NCI-H1694 (cell line): ENCODE measurements at places on chromosomes 3 and 15.

DNA sequence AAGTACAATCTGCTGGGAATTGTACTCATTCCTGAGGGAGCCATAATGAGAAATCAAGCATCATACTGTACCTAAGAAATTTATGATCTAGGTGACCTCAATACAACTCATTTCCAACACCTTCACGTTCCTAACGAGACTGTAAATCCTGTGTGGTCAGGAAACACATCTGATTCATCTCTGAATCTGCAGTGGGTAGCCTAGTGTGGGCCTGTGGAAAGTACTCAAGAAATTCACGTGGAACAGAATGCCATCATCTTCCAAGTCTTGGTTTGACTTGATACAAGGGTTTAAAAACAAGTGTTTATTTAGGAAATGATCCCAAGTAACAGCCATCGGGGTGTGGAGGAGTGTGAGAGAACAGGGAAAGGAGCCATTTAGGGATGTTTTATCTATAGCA is 568.9 kb downstream of the EDEM1 start:
- DNase-seq = no peak

DNA sequence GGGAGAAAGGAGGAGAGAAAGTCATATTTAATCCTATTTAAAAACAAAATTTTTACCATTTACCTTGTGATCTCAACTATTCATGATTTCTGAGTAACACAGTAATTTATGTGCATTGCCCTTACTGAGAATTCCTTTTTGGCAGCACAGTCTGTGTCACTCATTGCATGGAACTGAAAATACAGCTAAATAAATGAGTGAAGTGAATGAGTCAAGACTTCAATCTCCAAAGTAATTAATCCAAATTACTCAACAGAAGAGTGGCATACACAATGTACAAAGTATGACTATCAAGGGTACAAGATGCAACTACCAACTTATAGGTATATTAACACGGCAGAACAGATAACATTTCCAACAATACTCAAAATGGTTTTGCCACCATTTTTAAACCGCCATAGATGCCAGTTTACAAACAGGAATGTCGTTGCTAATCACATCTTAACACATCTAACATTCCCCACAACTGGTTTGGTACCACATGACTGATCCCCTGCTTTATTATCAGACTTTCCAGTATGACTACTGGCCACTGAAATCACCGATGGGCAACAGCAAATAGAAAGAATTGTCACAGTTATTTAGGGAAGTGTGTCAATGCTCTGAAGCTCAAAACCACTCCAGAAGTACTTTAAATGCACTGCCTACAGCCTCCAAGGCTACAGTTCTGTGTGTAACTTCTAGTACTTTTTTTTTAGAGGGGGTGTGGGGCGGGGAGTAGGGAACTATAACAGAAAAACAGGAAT is 410.4 kb downstream of the SHQ1 start:
- DNase-seq = no peak

- DNase-seq = no peak
These were observed 197.1 kb downstream of the UACA start for GRCh38 chr15:70566047-70566835.

DNA sequence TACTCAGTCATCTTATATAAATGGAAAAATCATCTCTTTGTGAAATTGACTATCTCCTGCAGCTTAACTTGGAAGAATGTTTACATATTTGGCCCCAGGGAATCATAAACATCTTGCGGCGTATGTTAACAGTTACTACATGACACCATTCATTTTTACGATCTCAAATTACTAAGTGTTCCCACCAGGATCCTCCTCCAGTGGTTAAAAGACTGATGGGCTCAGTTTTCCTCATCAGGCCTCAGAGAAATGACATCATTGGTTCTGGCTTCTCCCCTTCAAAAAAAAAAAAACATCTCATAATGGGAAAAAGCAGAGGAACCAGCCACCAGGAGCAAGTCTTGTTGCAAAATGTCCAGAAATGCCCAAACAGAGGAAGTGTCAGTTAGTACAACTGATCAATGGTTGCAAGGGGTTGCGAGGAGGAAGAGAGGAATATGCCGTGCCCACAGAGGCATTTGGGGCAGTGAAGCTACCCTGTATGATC is 70.5 kb upstream of the LIPC start:
- no peak for DNase-seq

DNA sequence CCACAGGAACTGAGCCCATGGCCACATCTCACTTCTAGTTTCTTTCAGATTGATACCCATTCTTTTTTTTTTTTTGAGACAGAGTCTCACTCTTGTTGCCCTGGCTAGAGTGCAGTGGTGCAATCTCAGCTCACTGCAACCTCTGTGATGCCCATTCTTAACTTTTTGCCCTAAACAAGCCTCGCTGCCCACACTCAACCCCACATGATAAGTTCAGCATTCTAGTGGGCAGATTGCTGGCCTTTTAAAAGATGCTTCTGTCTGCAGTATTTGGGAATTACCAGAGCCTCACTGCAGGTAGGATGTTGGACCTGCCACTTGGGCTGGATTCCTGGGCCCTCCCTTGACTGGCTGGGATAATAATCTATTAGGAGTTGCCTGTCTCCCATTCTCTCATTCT is 51.0 kb downstream of the TRANK1 start:
- DNase-seq = no peak

DNA sequence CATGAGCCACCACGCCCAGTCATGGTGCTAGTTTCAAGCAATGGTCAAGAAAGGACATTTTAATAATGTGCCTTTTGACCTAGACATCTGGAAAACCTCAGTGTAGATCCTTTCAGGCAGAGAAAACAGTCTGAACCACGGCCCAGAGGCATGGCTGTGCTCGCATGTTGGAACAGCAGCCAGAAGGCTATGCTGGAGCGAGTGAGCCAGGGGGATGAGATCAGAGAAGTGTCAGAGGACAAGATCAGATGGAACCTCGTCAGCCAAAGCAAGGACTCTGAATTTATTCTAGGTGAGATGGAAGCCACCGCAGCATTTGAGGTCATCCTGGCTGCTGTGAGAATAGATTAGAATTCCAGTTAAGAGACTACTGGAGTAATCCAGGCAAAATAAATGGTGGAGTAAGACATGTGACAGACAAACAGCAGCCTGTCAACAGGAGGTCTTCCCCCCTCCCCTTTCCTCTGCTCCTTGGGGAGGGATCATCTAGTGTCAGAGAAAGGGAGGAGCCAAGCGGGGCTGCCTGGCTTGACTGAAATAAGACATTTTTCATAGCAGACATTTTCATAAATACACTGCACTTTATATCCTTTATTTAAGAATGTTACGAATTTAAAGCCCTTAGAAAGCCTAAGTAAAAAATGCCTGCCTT is 40.4 kb upstream of the ACKR4 start:
- DNase-seq = no peak

GRCh38 chr3:129911261-129911861 is 17.9 kb upstream of the TMCC1 start:
- DNase-seq = no peak

GRCh38 chr3:113927556-113927955 is 20.3 kb upstream of the ZDHHC23 start:
- DNase-seq = no peak

DNA sequence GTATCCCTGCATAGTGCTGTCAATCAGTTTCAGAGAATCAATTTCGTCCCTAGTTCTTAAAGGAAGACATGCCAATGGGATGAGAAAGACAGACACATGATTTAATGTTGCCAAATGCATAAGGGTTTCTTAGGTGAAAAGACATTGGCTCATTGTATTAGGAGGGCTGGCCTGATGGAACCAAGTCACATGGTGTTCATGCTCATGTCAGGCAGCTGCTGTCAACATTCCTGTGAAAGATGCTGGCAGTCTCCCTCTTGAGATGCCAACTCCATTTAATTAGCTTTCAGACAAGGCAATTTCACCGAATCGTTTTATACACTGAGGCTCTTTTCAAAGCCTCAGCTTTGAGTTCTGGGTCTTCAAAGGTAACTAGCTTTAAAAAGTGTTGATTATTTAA is 16.1 kb upstream of the IL1RAP start:
- DNase-seq = no peak

- no peak for DNase-seq
These were observed 419.9 kb upstream of the RARB start for GRCh38 chr3:25007974-25008658.

DNA sequence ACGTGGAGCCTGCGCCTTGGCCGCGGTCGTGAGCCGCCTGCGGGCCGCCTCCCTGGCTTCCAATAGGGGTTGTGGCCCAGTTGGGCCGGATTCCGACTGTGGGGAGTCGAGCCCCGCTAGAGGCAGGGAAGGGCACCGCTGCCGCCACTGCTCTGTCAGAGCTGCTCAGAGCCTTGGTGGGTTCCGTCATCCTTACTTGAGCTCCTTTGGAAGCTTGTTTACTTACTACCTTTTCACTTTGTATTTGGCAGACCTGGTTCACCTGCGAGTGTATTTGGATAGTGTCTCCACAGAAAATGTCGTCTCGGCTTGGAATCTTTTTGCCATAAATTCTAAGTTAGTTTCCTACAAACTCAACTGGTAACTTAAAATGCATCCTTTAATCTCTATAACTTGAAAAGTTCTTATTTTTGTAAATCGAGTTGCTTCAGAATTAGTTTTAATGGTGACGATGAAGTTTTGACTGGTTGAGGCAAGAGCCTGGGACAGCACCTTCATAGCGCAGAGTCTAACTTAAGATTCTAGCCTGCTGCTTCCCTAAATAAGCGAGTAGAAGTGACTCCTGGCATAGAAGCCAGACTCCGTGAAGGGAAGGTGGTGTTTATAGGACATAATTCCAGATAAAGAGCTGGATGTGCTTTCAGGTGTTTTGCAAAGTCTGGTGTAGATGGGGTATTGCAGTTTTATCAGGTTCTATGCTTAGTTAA is 800 bp downstream of the DAG1 start:
- no peak for DNase-seq

- DNase-seq = peak; percentile 1
These were observed 266.8 kb downstream of the ZNF385D start for GRCh38 chr3:21484057-21484827.

DNA sequence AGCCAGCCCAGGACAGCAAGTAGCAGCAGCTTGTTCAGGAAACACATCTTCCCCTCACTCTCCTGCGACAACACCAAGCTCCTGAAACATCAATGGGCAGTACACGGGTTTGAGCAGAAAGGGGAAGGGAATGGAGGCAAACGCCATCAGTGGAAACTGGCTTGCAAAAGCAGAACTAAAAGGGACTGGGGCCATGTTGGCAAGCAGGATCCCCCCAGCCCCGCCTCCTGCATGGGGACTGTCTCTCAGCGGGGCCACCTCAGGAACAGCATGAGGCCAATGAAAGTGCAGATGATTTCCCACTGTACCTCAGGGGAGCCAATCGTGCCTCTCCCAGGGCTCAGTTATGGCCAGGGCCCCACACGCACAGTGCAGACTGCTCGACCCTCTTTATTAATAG is 6.8 kb downstream of the CDAN1 start:
- no peak for DNase-seq

- no peak for DNase-seq
These were observed 44.0 kb downstream of the OTOL1 start for GRCh38 chr3:161540594-161540993.

GRCh38 chr15:31486906-31487695 is 160.5 kb downstream of the KLF13 start:
- no peak for DNase-seq

- DNase-seq = no peak
These were observed 10.5 kb downstream of the ISG20 start for GRCh38 chr15:88649286-88649733.

DNA sequence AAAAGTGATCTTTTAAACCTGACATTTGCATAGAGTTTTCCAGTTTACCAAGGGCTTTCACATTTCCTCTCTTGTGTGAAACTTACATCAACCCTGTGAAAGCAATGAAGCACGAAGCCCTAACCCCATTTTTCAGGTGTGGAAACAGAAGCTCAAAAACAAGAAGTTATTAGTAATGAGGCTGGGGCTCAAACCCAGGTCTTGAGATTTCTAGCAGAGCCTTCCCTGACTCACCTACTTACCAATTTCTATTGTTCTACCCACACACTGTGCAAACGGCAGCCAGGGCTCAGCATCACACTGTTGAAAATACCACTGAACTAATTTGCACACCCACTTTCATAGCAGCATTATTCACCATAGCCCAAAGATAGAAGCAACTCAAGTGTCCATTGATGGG is 117.8 kb upstream of the IGF1R start:
- no peak for DNase-seq

- no peak for DNase-seq
These were observed 4.3 kb upstream of the TSEN2 start for GRCh38 chr3:12479919-12480427.

DNA sequence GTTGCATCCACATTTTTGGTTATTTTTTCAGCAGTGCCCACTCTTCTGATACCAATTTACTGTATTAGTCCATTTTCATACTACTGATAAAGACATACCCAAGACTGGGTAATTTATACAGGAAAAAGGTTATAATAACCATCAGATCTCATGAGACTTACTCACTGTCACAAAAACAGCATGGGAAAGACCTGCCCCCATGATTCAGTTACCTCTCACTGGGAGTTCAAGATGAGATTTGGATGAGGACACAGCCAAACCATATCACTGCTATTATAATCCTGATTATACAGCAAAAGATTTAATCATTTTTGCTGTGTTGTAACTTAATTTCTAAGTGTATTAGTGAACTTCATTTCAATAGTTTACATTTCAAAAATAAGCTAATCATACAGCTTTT is 6.6 kb downstream of the ZBED2 start:
- no peak for DNase-seq

DNA sequence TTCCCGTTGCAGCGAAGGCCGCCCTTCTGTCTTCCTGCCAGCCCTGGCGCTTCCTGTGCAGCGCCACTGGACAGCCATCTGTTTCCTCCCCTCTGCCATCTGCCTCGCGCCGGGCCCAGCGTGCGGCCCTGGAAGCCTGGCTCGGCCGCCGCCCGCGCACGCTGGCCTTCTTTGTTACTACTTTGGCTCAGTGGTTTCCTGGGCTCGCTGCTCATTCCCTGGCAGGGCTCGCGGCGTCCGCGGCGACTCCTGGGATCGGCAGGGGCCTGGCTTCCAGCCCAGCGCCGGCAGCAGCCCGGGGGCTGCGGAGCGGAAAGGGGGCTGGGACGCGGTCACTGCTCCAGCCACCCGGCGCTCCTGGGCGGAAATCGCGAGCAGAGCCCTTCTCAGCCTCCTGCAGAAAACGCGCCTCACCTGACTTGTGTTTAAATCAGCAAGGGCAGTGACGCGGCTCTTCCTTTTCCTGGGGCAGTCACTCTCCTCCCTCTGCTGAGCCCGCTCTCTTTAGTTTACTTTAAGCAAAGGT is 10.0 kb downstream of the CMTM7 start:
- no peak for DNase-seq

DNA sequence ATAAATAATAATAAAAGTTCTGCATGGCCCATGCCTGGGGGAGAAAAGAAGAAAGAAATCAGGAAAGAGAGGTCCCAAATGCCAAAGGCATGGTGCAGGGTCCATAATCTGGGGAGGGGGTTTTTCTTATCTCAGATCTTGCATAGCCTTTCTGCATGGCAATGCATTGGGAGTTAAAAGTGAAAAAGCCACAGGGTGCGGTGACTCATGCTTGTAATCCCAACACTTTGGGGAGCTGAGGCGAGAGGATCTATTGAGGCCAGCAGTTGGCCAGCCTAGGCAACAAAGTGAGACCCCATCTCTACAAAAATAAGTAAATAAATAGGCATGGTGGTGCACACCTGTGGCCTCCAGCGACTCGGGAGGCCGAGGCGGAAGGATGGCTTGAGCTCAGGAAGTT is 76.8 kb upstream of the GATA2 start:
- no peak for DNase-seq
